ENCODE measurements at places on chromosomes 1 and 21.

- peak; percentile 32 for DNase-seq
Observed at GRCh38 chr1:88983791-88984559, 8.5 kb downstream of the KYAT3 start.

GRCh38 chr1:186976700-186977099, 148.0 kb downstream of the PLA2G4A start:
- DNase-seq: no peak

DNA sequence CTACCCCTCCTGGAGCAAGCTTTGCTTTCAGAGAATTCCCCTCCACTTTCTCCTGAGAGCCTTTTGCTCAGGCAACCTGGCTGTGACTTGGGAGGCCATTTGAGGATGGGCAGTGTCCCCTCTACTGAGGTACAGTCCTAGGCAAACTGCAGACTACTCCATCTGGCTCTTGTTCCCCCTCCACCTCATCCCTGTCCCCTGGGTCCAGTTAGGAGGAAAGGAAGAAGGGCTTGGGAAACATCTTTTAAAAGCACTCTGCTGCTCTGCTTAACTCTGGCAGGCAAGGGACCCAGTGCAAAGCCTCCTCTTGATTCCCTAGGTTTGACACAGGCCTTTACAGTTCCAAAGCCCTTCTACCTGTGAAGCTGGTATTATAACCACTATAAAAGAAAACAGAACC, 108.2 kb downstream of the NAV1 start:
- no peak for DNase-seq

DNA sequence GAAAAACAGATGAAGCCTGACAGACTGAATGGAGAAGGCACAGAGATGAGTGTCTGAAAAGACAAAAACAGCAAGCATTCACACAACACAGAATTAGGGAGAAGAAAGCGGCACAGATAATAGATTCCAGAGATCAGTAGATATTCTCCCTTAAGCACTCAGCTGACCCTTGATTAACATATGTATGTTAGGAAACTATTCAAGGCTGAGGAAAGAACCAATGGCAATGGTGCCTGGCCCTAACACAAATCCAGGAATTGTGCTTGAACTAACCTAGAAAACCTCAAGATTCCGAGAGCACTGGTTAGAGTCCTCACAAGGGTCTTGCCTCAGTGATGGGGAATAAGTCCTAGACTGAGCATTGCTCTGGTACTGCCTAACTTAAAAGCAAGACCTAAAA, 30.9 kb downstream of the KCNT2 start:
- DNase-seq: no peak

- no peak for DNase-seq
Observed at GRCh38 chr1:18575620-18576019, 55.0 kb upstream of the PAX7 start.

- no peak for DNase-seq
Observed at GRCh38 chr1:89627596-89627962, 5.3 kb upstream of the LRRC8C start.

GRCh38 chr1:165738794-165739193, 29.9 kb downstream of the TMCO1 start:
- no peak for DNase-seq

- no peak for DNase-seq
Observed at GRCh38 chr1:214463596-214463995, 87.8 kb downstream of the PTPN14 start.

GRCh38 chr1:116819081-116819480, 64.9 kb downstream of the CD2 start:
- no peak for DNase-seq

DNA sequence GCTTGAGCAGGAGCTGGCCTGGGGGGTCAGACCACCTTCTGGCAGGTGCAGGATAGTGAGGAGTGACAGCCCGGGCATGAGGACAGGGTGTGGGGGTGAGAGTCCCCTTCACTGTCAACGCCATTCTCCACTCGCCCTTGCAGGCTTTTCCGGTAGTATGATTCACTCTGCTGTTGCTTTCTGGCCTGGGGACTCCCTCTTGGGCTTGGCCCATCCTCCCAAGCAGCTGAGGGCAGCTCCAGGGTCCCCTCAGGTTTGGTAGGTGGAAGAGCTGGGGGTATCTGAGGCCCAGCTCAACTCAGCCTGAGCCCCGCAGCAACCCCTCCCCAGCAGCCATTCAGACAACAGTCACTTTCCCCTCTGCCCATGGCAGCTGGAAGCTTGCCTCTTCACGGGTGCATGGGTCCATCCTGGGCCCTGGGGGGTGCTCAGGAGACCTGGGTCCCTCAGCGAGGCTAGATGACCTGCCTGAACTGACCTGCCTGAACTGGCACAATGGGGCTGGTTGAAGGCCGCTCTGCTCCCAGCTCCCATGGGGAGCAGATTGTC, 1.3 kb downstream of the CLDN19 start:
- DNase-seq: no peak

DNA sequence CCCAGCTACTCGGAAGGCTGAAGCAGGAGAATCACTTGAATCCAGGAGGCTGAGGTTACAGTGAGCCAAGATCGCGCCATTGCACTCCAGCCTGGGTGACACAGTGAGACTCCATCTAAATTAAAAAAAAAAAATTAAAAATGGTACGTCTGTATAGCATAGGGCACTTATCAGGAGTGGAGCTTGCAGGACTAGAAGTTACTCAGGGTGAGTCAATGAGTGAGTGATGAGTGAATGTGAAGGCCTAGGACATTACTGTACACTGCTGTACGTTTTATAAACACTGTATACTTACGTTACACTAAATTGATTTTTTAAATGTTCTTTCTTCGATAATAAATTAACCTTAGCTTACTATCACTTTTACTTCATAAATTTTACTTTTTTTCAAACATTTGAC, 183.6 kb downstream of the NR5A2 start:
- no peak for DNase-seq

DNA sequence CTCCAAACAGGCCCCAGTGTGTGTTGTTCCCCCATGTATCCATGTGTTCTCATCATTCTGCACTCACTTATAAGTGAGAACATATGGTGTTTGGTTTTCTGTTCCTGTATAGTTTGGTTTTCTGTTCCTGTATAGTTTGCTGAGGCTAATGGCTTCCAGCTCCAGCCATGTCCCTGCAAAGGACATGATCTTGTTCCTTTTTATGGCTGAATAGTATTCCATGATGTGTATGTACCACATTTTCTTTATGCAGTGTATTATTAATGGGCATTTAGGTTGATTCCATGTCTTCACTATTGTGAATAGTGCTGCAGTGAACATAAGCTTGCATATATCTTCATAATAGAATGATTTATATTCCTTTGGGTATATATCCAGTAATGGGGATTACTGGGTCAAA, 111.8 kb downstream of the MAN1A2 start:
- no peak for DNase-seq

GRCh38 chr1:208939537-208940085, 643.9 kb upstream of the CAMK1G start:
- DNase-seq: no peak

DNA sequence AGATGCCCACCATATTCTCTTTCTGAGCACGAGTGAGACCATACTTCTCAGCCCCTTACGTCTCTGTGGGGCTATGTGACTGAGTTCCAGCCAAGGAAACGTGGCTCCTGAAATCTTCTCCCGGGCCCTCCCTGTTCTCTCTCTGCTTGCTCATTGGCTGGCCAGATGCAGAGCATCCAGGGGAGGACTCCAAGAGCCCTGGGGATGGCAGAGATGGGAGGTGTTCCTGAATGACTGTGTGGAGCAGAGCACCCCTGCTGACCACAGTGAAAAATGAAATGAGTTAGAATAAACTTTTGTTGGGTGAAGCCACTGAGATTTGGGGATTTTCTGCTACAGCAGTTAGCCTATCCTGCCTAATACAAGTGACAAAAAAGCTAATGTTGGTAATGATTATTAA, 23.8 kb downstream of the KIAA0040 start:
- DNase-seq: no peak

DNA sequence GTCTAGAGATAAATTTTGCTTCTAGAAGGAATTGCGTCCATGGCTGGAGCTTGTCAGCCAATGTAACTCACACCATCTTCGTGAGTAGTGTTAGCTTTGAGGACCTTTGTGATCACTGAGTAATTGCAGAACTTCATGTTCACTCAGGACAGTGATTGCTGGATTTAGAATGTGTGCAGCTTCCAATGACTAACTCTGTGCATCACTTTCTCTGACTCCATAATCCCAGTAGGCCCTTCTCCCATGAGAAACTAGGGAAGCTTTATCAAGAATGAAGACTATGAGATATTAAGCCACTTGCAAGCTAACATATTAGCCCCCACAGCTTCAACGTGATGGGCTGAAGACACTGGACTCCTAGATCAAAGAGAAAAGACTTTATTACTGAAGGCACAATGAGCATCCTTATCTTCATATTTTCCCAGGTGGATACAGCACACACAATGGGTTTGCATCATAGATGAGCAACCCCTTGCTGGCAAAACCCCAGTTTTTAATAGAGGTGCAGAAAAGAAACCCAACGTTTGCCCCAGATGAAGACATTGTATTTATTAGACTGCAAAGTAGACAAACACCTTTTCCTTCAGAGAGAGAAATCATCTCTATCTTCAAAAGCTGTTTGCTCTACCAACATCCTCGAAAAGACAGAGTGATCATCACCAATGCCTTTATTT, 561.0 kb downstream of the LTN1 start:
- DNase-seq: no peak

DNA sequence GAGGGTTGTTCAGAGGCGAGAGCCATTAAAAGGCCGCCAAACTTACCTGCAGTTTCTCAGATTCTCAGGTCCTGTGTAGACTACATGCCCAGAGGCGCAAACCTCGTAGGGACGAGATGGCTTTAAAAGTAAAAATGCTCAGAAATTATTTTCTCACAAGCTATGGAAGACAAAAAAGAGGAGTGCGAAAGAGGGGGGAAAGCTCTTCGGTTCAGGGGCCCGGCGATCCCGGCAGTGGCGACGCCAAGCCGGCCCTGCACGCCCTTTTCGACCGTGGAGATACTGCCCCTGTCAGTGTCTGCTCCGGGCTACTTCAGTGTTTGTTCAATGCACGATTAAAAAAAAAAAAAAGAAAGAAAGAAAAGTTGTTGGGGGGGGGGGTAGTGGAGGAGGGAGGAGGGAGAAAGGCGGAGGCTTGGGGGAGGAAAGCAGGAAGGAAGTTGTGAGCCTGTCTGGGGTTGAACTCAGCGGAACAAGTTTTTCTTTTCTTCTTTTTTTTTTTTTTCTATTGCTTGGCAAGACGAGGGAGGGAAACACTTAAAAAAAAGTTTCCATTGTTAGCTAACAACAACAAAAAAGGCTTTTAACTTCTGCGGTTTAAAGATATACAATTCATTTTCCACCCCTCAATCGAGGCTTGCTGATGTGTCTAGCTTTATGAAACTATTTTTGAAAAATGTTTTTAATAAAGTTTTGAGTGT, at the start of gene ITPKB:
TSS of gene ITPKB (minus strand) at position 288 of the 701 bp plus-strand sequence. CDS start 1,824 bp downstream, outside the sequence.
- DNase-seq: peak; percentile 85

DNA sequence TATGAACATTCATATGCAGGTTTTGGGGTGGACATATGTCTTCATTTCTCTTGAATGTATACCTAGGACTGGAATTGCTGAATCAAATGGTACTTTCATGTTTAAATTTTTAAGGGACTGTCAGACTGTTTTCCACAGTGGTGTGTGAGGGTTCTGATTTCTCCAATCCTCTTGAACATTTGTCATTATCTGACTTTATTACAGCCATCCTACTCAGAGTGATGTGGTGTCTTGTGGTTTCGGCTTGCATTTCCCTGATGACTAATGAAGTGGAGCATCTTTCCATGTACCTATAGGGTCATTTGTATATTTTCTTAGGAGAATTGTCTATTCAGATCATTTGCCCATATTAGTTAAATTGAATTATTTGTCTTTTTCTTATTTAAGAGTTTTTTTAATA, 35.4 kb upstream of the ZNF281 start:
- DNase-seq: no peak

GRCh38 chr1:47194311-47194710, 4.5 kb upstream of the PDZK1IP1 start:
- no peak for DNase-seq

DNA sequence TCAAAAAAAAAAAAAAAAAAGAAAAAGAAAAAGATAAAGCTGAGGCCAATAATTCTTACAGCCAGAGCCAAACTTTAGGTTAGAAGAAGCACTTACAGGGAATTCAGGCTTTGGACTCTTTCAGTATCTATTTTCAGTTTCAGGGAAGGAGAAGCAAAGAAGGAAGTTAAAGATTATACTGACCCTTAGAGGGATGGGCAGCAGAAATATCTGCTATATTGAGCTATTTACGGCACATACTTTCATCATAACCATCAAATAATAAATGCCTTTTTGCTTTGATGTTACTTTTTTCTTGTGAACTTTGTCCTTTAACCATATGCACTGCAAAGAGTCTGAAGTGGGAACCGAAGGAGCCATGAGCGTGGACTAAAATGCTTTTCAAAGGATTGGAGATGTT, 42.0 kb downstream of the TM2D1 start:
- DNase-seq: no peak

DNA sequence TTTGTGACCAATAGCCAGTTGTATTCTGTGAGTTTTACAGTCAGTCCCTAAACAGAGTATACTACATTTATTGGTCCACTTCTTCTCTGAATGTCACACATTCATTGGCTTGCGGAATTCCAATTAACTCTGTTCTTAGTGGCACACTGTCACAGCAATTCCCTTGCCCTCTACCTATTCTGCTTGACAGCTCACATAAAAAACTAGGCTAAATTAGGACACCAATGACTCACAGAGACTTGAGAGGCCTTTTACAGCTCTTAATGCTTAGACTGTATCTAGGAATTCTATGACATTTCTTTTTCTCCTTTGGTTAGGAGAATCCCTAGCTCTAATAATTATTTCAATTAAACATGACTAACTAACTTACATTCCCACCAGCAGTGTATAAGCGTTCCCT, 104.1 kb downstream of the NEGR1 start:
- no peak for DNase-seq

DNA sequence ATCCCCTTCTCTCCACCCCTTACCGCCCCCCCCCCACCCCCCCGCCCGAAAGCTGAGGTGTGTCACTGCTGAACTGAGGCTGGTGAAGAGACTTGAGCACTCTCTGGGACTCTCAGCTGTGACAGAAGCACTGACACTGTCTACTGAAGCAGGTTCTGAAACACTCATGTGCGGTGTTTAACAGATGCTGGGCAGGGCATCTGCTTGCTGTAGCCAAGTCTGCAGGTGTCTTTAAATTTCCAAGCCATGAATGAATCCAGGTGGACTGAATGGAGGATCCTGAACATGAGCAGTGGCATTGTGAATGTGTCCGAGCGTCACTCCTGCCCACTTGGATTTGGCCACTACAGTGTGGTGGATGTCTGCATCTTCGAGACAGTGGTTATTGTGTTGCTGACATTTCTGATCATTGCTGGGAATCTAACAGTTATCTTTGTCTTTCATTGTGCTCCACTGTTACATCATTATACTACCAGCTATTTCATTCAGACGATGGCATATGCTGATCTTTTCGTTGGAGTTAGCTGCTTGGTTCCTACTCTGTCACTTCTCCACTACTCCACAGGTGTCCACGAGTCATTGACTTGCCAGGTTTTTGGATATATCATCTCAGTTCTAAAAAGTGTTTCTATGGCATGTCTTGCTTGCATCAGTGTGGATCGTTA, at the start of gene GPR52:
TSS of gene GPR52 (plus strand) at position 99 of the 665 bp plus-strand sequence. CDS start at position 247, 148 bp downstream.
- DNase-seq: no peak

- no peak for DNase-seq
Observed at GRCh38 chr1:20319456-20320220, 29.0 kb downstream of the VWA5B1 start.

GRCh38 chr1:5733596-5733995, 258.6 kb downstream of the NPHP4 start:
- DNase-seq: no peak
